ENCODE measurements at places on chromosomes 3 and 15. TPM values are rescaled to one million over a fixed set of nuclear protein-coding genes. Genes with fewer than 3 reads are reported as not detected.

The PLSCR2 gene
- polyA plus RNA-seq, result not detected

The TRIM59 gene
- polyA plus RNA-seq, result 9.5 TPM

The FGF7 gene
- 34.8 TPM for polyA plus RNA-seq

The NECTIN3 gene
- polyA plus RNA-seq, result 34.9 TPM

The KBTBD13 gene
- polyA plus RNA-seq, result 1.4 TPM

The MCTP2 gene
- not detected for polyA plus RNA-seq

The VILL gene
- polyA plus RNA-seq, result 5.7 TPM

The TP63 gene
- 15.7 TPM for polyA plus RNA-seq

The MANF gene
- 85.0 TPM for polyA plus RNA-seq

The UMPS gene
- 16.3 TPM for polyA plus RNA-seq

The ASB14 gene
- not detected for polyA plus RNA-seq

The TMEM207 gene
- polyA plus RNA-seq, result not detected

The PAK6 gene
- polyA plus RNA-seq, result 2.4 TPM

The HYKK gene
- polyA plus RNA-seq, result 3.1 TPM

The RLBP1 gene
- polyA plus RNA-seq, result not detected

The GOLGA8G gene
- not detected for polyA plus RNA-seq

The GRIP2 gene
- polyA plus RNA-seq, result 26.7 TPM

The MORC1 gene
- polyA plus RNA-seq, result not detected

The ANKUB1 gene
- not detected for polyA plus RNA-seq

The ITIH3 gene
- polyA plus RNA-seq, result 2.1 TPM

The DIS3L gene
- 26.1 TPM for polyA plus RNA-seq

The KPNA1 gene
- polyA plus RNA-seq, result 56.4 TPM

The SPATA12 gene
- polyA plus RNA-seq, result 0.12 TPM

The YEATS2 gene
- 44.3 TPM for polyA plus RNA-seq

The NME9 gene
- 1.3 TPM for polyA plus RNA-seq

The LMCD1 gene
- 240 TPM for polyA plus RNA-seq

The BSN gene
- polyA plus RNA-seq, result 0.49 TPM

The RHCG gene
- not detected for polyA plus RNA-seq

The VPS13C gene
- 47.5 TPM for polyA plus RNA-seq
